SK-N-DZ (cell line): ENCODE measurements at places on chromosomes 16 and 17.
A peak's percentile ranks its signal among the peaks of the same experiment; 100 is the strongest.

DNA sequence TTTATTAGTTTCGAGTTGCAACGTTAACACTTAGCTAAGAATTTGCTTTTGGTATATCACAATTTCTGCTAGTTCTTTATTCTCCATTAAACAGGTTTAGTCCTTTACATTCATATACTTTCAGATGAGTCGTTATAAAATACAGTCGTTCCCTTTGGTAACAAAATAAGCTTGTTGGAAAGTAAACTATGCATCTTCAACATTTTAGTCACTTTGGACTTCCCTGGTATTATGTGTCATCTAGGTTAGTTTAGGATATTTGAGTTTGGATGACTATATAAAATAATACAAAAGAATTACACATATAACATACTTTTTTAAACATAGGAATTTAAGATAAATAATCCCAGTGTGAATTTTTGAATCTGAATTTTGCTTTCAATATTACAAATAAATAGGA is 351.5 kb downstream of the BCAS3 start:
- DNase-seq: no peak

DNA sequence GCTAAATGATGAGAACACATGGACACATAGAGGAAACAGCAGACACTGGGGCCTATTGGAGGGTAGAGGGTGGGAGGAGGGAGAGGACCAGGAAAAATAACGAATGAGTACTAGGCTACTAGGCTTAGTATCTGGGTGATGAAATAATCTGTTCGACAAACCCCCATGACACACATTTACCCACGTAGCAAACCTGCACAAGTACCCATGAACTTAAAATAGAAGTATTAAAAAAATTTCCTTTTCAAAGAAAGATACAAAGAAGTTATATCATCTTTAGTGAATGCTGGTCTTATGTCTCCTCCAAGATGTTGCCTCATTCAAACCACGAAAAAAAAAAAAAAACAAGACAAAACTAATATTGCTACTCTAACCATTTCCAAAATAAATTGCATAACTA is 31.7 kb downstream of the MBTD1 start:
- DNase-seq: no peak

DNA sequence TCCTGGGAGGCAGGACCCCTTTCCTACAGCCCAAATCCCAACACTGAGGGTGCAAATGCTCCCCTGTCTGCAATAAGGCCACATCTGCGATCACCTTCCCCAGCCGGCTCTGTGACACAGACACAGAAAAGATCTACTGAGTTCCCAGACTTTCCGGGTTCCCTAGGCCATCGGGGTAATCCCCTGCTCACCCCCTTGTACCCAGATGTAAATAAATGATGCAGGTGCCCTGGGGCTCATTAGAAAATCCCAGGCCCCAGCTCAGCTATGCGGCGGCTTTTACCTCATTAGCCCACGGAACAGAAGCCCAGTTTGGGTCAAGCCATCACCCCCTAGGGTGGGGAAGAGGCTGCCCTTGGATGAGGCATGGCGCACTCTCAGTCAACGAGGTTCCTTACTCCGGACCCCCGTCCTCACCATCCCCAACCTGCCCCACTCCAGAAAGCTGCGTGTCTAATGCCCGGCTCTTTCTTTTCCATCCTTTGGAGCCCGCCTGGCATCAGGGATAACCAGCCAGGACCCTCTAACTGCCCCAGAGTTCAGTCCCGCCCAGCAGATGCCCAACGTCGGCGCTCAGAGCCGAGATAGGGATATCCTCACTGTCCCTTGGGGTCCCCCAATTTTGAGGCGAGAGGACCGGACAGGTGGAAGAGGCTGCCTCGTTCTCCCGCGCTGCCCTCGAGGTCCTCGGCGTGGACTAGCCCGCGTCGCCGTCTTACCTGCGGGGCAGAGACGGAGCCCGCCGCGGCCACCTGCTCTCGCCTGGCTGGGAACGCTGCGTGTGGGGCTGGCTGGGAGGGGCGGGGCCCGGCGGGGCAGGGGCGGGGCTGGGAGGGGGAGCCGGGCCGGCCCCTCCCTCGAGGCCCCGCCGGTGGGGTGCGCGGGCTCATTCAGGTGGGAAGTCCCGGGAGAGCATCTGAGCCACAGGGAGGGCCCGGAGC is at the start of gene ZNF385C:
Gene ZNF385C (minus strand): TSS at position 783 of the 941 bp plus-strand sequence. CDS start 35,417 bp downstream, outside the sequence.
- no peak for DNase-seq

DNA sequence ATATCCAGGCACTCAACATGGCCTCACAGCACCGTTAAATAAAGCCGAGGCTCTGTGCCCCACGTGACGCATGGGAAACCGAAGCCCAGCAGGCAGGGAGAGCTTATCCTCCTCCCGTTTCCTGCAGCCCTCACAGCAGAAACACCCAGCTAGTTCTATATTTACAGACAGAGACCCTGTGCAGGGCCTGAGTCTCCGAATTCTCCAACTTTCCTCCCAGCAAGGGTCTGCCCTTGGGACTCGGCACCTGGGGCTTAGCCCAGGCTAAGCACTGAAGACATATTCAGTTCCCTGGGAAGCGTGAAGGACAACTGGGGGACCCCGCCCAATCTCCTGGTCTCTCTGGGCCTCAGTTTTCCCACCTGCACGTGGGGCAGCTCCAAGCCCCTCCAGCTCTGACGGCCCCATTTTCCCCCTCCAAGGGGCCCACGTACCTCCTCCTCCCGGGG is 29.2 kb downstream of the TRPV3 start:
- no peak for DNase-seq

- DNase-seq: no peak
Measured at GRCh38 chr16:57640185-57640584, 11.8 kb downstream of the ADGRG1 start.

GRCh38 chr17:70773258-70773657 is 603.9 kb downstream of the KCNJ2 start:
- DNase-seq: no peak

DNA sequence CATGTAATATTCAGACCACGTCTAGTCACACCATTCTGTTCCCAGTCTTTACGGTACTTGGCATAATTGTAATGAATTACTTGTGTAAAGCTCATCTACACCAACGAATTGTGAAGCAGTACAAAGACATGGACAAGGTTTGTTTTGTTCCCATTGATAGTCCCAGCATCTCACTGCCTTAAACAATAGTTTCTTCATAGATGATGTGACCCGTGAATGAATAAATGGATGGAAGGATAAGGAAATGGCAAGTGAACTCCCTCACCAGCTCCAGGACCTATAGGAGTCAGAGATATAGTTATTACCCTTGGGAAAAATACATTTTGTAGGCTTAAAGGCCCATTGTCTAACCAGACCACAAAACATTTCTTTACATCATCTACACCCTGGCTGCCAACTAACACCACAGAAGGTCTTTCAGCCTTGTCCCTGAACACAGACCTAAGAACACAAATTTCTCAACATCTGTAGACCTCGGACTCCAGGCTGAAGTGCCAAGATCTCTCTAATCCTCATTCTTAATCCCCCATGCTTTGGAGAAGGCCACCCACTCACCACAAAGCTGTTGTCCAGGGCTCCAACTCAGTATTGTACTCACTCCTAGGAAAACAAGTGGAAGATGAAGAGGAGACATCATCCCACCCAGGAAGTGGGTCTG is 38.2 kb downstream of the MAF start:
- no peak for DNase-seq

DNA sequence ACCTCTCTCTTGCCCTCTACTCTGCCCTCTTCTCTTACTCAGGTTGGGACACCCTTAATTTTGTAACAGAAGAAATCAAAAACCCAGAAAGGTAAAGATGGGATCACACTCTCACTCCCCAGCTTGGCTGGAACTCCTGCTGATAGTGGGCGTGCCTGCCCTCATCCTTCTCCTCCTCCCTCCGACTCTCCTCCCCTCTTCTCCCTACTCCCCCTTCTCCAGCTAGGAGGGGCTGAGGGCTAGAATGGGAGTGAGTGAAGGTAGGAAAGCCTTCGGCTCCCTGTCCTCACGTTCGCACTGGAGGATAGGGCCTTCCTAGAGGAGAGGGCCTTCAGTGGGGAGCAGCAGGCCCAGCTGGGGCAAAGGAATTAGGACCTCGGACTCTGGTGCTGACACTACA is 20.3 kb downstream of the SLC7A6OS start:
- DNase-seq: no peak

- DNase-seq: no peak
Measured at GRCh38 chr16:68636818-68637217, 8.3 kb upstream of the CDH3 start.

GRCh38 chr16:10076037-10076436 is 106.2 kb downstream of the GRIN2A start:
- no peak for DNase-seq

- DNase-seq: no peak
Measured at GRCh38 chr17:78103311-78103710, 25.2 kb downstream of the TMC6 start.

- no peak for DNase-seq
Measured at GRCh38 chr17:17420561-17421269, 56.1 kb upstream of the MED9 start.

DNA sequence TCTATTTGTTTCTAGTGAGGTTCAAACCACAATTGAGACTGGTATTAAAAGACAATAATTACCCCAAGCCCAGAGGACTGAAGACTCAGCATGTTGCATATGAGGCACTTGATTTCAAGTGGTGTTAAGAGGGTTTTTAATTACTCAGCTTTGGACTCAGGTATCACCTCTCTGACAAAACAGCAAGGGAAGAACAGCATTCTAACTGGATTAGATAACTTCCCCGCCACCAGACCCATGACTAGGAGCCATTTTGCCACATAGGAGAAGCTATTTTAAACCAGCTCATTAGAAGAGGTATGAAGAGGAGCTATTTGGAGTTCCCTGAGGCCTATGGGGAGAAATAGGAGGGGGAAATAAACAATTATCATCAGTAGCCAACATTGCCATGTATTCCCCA is 226.1 kb upstream of the TOX3 start:
- no peak for DNase-seq

- no peak for DNase-seq
Measured at GRCh38 chr16:61569028-61569427, 467.2 kb downstream of the CDH8 start.

- peak; percentile 77 for DNase-seq
Measured at GRCh38 chr17:61157246-61157886, 242.3 kb upstream of the TBX2 start.

DNA sequence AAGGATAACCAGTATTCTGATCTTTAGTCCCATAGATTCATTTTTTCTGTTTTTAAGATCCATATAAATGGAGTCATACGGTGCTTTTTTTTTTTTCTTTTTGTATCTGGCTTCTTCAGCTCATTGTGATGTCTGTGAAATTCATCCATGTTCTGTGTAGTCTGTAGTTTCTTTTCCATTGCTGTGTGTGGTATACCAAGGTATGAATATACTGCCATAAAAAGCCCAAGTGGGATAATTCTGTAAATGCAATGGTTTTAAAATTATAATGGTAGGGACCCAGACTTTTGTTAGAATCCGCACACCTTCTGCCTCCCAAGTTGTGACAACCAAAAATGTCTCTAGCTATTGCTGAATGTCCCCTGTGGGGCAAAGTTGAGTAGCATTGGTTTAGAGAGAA is 7.6 kb downstream of the NUP93 start:
- DNase-seq: no peak

DNA sequence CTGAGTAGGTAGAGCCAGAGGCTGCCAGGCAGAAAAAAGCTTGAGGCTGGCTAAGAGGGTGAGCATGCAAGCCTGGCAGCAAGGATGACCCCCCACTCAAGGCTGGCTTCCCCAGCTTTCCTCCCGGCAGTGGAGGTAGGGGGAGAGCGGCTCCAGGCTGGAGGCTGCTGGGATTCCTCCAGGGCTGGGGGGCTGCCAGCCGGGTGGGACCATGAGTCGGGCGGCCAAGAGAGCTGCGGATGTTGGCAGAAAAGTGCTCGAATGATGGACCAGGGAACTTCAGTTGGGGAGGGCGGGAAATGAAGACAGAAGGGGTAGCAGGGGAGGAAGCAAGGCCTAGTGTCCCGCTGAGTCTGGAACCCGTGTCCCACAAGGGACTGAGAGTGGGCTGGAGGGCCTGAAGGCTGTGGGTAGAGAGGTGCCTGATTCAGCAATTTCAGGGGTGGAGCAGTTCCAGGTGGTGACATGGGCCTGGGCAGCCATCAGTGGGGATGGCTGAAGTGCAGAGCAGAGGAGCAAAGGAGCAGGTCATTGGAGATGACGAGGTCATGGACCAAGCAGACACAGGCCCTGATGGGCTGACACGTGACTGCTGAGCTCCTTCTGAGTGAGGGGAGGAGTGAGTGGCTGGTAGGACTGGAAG is 20.3 kb downstream of the HSD11B2 start:
- no peak for DNase-seq

GRCh38 chr16:68086336-68086841 is 1.2 kb downstream of the NFATC3 start:
- DNase-seq: peak; percentile 37

GRCh38 chr17:3666516-3666915 is 1.9 kb downstream of the TAX1BP3 start:
- no peak for DNase-seq

DNA sequence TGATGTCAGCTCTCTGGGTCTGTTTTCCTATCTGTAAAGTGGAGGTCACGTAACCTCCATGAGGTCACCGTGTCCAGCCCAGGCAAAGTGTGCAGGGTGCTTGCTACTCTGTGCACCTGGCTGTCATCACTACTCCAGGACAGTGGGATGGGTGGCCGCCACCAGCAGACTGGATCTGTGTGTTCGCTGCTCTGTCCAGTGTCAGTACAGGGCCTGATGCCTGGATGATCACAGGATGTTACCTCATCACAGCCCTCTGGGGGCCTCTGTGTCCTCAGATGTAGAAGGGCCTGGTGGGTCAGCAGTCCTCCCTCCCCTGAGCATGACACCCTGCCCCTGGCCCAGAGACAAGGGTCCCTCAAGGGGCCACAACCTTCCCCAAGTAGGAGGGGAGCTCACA is 80.0 kb downstream of the KCNJ18 start:
- no peak for DNase-seq

GRCh38 chr16:12245088-12245920 is 268.8 kb downstream of the SNX29 start:
- no peak for DNase-seq

DNA sequence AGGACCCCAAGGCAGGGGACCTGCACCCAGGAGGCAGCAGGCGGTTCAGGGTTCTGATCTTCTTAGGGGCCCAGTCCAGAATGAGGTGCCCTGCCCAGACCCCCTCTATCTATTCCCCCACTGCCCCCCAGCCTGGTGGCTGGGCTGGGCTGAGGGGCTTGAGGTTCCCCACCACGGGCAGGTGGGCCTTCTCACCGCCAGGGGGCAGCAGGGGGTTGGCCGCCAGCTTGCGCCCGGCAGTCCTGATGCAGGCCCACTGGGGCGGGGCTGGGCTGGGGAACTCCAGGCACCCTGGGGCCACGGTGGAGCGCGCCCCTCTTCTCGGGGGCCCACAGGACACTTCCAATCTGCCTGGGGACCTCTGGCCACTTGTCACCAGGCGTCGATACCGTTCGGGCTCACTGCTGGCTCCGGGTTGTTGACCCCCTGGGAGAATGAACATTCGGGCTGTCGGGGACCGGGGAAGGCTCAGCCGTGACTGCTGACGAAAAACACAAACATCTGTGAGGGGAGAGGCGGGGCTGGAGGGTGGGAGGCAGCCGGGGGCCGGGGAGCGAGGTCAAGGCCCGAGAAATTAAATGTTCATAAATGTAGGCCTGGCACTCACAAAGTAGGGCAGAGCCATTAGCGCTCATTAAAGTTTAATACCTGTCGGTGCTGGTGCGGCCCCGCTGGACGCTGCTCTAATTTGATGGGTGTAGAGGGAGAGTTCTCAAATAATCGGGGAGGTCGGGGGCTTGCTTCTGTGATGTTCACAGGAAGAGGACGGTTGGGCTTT is 219.3 kb upstream of the GSE1 start:
- DNase-seq: peak; percentile 71

- no peak for DNase-seq
Measured at GRCh38 chr17:50359998-50360461, 13.0 kb downstream of the MRPL27 start.
